Amniotic stem cell (primary cell): ENCODE measurements at places on chromosomes 6 and 20.

DNA sequence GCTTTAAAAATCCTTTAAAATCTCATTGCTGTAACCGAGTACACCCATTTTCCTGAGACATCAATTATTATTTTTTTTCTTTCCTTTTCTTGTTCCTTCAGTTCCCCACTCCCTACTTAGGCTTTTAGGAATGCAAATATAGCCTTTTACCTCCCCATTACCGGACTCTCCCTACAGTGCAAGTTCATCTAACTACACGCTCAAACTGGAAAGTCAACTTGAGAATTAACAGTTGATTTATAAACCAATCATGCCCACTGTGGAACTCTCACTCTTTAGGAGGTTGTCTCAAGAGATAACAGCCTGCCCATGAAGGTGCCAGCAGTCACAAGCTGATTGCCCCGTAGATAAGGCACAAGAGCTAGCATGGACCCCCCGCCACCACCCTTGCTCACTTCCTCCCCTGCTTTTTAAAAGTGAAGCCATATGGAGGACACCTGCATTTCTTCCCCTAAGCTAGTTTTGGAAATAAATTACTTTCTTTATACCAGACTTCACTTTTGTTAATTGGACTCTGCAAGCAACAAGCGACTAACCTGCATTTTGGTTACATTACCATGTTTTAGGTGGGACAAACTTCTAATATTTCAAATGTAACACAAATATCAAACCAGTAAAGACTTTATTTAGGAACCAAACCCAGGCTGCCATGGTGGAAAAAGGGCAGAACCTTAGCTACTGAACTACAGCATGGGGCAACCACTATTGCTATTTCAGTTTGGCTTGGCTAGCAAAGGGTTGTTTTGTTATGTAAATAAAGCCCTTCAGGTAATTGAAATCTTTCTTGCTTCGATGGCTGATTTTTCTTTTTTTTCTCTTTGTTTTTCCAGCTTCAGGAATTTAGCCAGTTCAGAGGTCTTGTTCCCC is 34.9 kb downstream of the UBD start:
- no peak for DNase-seq

GRCh38 chr20:63854766-63855362 is 6.4 kb upstream of the ABHD16B start:
- DNase-seq, result no peak

DNA sequence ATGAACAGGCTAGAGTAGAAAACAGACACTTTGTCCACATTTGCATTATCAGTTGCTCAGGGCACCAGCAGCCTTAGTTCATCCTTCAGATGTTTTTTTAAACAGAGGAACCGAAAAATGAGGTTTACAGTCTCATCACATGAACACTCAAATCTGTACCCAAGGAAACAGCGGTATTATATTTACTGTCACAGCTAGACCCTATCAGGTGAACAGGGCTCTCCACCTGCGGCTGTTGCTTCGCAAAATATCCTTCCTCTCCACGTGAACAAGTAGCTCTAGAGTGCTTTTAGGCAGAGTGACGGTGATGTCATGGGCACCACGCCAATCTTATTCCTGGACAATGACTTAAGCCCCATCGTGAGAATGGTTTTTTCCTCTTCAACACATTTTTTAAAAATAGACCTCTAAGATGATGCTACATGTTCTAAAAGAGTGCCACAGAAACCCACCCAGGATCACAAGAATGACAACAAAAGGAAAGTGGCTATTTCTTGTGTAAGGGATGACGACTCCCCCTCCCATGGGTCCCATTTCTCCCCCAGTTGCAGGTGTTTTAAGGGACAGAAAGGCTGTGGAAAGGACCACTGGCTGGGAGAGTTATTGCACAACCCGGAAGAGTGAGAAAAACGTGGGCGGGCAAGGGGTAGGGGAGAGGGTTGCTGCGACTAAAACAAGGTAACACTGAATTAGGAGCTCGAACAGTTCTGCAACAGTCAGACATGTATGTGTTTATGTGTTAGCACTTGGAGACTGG is 77.7 kb downstream of the EFHC1 start:
- no peak for DNase-seq

GRCh38 chr6:21263531-21264287 is 329.8 kb upstream of the SOX4 start:
- no peak for DNase-seq

GRCh38 chr6:138440296-138440695 is 36.3 kb downstream of the HEBP2 start:
- DNase-seq, result no peak

- DNase-seq, result no peak
These were observed 5.4 kb downstream of the ZFP57 start for GRCh38 chr6:29675561-29675960.

DNA sequence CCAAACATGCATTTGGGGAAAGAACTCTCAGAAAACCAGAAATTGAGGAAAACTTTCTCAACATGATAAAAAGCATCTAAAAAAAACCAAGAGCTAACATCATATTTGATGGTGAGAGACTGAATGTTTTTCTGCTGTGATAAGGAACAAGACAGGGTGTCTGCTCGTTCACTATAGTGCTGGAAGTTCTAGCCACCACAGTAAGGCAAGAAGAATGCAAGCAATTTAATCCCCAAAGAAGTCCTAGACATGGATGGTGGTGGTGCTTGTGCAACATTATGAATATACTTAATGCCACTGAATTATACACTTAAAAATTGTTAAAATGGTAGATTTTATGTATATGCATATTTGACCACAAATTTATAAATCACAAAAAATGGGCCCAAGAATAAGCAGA is 53.4 kb downstream of the LYRM2 start:
- no peak for DNase-seq

GRCh38 chr6:54846857-54847674 is 495 bp downstream of the FAM83B start:
- DNase-seq, result no peak

GRCh38 chr6:115750292-115750691 is 310.4 kb downstream of the FRK start:
- no peak for DNase-seq

- DNase-seq, result no peak
These were observed 693 bp upstream of the GNAS-AS1 start for GRCh38 chr20:58851221-58851968.

GRCh38 chr6:90375681-90376439 is 79.2 kb upstream of the BACH2 start:
- peak; percentile 65 for DNase-seq

DNA sequence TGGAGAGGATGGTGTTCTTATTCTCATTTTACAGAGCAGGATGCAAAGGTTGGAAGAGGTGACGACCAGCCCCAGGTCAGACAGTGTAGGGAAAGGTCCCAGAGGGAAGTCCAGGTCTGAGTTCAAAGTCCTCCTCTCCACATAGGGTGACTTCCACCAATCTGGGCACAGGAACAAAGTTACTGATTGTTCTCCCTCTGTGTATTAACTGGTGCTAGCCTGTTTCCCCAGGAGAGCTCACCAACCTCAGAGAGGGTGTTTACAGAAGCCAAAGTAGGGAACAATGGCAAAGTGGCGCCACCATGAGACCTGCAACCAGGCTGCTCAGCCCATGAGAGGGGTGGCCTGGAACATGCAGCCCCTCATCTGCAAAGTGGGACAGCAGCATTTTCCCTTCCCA is 16.8 kb upstream of the SIRPB1 start:
- DNase-seq, result no peak

- DNase-seq, result no peak
These were observed 121.7 kb downstream of the OLIG3 start for GRCh38 chr6:137372532-137372931.

DNA sequence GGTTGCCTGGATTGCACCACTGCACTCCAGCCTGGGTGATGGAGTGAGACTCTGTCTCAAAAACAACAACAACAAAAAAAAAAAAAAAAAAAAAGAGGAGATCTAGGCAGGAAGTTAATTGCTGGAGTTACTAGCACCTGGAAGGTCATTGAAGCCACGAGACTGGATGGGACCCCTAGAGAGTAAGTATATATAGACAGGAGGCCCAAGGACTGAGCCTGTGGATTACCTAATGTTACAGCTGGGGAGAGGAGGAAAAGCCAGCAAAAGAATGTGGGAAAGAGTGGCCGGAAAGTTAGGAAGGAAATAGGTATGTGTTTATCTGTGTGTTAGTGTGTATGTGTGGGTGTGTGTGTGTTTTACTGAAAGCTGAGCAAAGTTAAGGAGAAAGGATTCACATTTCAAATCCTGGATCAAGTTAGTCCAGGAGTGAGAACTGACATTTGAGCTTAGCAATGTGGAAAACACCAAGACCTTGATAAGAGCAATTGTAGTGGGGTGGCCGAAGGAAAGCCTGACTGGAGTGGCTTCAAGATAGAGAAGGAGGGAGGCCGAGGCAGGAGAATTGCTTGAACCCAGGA is 38.4 kb downstream of the ANKRD6 start:
- DNase-seq, result no peak

DNA sequence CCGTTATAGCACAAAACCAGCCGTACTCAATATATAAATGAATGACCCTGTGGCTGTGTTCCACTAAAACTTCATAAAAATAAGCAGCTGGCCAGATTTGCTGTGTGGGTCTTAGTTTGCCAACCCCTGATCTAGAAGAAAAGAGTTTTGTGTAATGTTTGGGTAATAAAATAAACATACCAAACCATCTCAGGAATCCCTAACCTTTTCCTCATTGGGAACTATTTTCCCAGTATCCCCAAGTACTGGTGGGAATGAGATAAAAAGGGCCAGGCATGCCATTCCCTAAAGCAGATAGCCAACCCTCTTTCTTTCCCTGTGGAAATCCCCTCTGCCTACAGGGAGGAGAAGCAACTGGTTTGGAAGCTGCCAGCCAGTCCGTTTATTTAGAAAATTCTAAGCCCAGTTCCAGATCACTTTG is 169.1 kb upstream of the AKAP12 start:
- no peak for DNase-seq

- DNase-seq, result no peak
These were observed 91.2 kb upstream of the ADTRP start for GRCh38 chr6:11869672-11870340.

DNA sequence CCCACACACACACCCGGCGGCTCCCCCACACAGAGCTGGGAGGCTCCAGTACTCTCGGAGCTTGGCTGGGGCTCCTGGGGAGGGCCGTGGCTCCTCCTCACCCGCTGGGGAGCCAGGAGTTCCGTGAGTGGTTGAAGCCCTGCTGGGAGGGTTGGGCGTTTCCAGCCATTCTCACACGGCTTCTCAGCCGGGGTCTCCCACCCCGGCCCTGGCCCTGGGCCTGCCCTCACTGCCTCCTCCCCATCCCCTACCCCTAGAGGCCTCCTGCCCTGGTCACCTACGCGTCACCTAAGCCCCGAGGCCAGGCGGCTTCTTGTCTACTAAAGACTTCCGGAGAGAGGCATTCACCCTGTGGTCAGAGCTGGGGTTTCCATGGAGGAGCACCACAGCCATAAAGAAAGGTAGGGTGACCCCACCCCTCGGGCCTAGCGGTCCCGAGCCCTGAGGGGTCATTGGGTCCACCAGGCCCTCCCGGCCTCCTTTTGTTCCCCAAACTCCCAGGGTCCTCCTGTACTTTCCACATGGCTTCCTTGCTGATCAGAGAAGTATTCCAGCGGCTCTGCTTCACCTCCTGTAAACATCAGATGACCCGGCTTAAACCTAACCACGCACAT is 99.3 kb downstream of the TTLL2 start:
- no peak for DNase-seq

DNA sequence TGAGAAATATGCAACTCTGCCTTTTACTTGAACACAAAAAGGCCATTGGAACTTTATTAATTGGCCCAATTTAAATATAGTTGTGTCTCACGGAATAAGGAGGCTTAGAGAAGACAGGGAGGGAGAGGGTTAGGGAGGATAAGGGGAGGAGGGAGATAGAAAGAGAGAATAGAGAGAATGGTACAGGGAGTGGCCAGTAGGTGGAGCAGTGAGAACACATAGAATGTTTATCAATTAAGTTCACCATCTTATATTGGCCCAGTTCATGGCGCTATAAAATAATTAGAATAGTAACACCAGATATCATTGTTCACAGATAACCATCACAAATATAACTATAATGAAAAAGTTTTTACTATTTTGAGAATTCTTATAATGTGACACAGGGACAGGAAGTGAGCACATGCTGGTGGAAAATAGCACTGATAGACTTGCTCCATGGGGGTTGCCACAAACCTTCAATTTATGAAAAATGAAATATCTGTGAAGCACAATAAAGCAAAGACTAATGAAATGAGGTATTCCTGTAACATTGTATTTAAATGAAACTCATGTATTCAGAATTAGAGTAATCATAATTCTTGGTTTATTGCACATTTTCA is 374.1 kb upstream of the MANEA start:
- DNase-seq, result no peak

DNA sequence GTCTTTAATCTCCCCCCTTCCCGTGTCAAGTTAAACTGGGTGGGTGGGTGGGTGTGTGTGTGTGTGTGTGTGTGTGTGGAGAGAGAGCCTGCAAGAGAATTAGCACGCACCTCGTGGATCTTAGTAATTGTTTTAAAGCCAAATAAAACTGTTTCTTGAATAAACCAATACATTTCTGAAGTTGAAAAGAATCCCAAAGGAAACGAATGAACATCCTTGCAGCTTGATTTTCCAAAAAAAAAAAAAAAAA is 381 bp upstream of the BICRAL start:
- no peak for DNase-seq

DNA sequence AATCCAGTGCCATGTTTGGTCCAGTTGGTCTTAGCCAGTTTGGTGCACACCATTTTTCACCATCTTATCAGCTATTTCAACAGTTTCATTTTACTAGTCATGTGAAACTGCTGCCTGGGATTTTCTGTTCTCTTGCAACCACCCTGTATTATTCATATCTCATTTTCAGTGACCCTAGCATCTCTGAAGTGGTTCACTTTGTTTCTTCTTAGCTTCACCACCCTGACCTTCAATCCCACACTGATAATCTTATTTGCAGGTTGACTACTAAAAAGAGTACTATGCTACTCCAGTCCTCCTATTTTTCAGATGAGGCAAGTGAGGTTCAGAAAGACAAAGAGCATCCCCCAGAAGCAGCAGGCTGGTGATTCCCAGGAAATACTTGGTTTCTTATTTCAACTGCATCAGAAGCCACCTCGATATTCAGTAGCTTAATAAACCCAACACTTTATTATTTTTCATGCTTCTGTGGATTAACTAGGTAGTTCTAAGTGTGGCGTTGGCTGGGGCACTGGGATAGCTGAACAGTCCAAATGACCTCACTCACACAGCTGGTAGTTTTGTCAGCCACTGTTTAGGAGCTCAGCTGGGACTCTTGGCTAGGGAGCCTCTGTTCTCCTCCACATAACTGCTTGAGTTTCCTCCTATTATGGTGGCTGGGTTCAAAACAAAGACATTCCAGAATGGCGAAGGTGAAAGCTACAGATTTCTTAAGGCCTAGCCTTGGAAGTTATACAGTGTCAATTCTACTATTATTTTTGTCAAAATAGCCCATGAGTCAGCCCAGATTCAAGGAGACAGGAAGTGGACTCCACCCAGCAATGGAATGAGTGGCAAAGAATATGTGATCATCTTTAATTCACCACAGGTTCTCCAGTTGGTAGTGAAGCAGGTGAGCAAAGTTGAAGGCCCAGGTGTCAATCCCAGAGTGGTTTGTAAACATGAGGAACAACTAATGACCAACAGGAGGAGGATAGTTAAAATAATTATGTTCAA is 40.6 kb downstream of the BPIFB4 start:
- no peak for DNase-seq

GRCh38 chr6:33049323-33050013 is 24.0 kb downstream of the HLA-DPA1 start:
- DNase-seq, result no peak

- no peak for DNase-seq
These were observed 29.8 kb downstream of the ADGRG6 start for GRCh38 chr6:142331601-142332000.
